ENCODE measurements at places on chromosomes 7 and 10. TPM values are rescaled to one million over a fixed set of nuclear protein-coding genes. Genes with fewer than 3 reads are reported as not detected.
A peak's percentile ranks its signal among the peaks of the same experiment; 100 is the strongest.

- H3K4me1 ChIP-seq: peaks cover 6% of the 10 kb centered on the region
- no peaks in the 10 kb centered on the region for H3K27me3 ChIP-seq
- no peak overlapping the region for H3K4me3 ChIP-seq
- no peak overlapping the region for H3K27ac ChIP-seq
- DNase-seq: no peak
Observed at GRCh38 chr10:20995123-20995987, 98.2 kb upstream of the NEBL start.

DNA sequence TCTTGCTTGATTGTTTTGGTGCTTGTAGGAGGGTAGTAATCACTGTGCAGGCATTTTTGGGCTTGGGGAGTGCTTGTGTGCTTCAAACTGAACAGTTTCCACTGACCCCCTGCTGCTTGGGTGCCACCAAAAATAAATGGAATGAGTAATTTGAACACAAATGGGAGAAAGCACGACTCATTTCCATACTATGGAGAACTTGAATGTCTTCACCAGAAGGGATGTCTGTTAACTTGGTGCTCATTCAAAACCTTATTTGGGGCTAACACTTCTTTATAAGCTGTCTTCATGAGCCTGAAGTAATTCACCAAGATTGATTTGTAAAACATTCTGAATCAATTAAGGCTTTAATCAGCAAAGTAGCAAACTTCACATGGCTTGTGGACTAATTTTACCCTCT, 560.3 kb downstream of the SDK1 start:
- no peak overlapping the region for H3K27ac ChIP-seq
- H3K4me1 ChIP-seq: peaks cover 4% of the 10 kb centered on the region

DNA sequence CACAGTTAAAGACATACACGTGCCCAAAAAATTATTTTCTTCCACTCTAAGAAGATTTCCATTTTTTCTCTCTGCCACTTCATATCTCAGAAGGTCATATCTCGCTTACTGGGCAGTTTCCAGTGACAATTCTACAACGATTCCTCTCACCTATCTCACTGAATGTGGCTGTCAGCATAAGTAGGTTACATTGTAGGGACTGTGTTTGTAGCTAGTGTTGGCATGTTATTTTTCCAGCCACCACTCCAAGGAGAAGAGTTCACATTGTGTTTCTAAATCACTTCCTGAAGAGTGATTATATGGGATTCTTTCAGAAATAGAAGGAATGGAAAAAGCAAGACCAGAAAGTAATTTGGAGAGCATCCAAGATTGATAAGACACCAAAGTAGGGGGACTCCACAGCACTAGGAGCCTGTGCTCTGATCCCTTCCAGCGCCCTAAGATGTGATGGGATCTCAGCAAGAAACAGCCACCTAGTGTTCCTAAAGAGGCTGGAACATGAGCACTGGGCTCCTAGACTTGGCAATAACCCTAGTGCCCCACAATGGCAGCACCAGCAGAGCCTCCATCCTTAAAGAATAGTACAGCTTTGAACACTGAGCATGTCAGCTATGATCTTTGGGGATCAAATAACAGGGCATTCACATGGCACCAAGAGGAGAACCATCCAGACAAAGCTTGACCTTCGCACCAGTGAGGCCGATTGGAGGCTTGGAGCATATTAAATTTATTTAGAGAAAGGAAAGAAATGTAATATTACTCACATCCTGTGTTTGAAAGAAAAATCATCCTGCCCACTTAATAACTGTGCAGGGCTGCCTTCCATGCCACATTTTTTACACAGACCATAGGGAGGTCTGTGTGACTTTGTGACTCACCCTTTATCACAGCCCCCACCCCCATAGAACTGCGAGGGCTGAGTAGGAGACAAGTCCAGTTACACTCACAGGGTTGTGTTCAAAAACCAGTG, 51.8 kb downstream of the CAV1 start:
- peaks cover 25% of the 10 kb centered on the region for H3K4me1 ChIP-seq
- H3K27me3 ChIP-seq: no peaks in the 10 kb centered on the region

DNA sequence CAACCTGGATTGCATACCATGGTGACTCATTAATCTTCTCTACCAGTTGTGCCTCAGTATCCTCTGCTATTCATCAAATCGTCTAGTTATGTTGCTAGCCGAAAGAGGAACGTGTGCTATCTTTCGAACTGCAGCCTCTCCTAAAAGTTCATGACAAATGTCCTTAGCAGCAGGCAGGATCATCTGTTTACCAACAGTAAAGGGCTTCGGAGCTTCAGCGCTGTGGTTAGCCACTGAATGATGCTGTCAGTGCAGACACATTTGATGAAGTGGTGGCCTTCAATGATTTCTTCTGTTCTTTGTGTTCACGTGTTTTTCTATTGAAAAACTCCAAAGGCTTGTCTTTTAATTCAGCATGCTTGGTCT, 68.8 kb downstream of the CSTF2T start:
- no peak for DNase-seq
- no peak overlapping the region for H3K27ac ChIP-seq
- no peaks in the 10 kb centered on the region for H3K27me3 ChIP-seq

- DNase-seq: no peak
- H3K27ac ChIP-seq: no peak overlapping the region
- H3K27me3 ChIP-seq: no peaks in the 10 kb centered on the region
- H3K36me3 ChIP-seq: peaks cover 65% of the 10 kb centered on the region
Observed at GRCh38 chr10:114157912-114158311, 16.1 kb downstream of the CCDC186 start.

DNA sequence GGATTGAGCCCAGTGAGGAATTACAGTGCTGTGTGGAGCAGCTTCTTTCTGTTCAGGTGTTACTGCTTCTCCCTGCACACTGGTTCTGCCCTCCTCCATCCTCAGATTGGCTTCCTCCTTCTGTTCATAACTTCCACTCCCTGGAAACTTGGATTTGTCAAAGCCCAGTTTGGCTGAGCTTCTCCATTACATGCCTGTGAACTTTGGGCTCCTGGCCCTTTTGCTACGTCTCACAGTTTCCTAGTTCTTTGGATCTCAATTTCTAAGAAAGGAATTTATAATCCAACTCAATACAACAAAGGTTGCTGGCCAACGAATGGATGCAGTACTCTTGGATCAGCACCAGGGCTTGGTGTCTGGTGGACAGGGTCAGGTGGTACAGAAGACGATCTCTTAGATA, 318.1 kb downstream of the RPS24 start:
- no peak overlapping the region for H3K27ac ChIP-seq
- H3K4me3 ChIP-seq: no peak overlapping the region
- no peaks in the 10 kb centered on the region for H3K36me3 ChIP-seq
- no peaks in the 10 kb centered on the region for H3K4me1 ChIP-seq

DNA sequence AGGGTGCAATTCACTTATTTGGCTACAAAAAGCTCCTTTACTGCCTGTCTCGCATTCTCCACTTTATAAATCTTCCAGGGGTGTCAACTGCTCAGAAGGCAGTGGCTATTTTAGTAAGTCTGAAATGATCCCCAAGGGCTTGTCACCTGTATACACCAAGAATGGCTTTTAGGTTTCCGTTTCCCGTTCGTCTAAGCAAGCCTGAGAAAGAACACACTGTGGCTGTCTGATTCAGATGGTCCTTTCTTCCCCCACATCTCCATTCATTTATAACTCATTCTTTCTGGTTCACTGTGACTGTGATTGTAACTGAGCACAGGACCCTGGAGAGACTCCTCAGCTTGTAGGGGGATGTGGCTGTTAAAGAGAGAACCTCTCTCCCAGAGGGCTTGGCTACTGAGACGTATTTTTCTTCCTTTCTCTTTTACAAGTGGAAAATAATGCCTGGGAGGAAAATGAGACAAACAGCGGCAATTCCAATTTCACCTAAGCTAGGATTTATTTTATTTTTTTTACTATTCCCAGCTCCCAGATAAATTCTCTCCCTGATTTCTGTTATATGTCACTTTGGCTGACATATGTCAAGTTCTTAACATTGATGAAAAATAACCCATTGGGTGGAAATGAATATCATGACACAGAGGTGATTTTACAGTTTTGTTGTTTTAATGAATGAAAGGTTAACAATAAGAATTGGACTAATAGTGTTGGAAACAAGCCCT, 129.3 kb downstream of the FAM107B start:
- H3K27ac ChIP-seq: no peak overlapping the region
- H3K4me1 ChIP-seq: peaks cover 16% of the 10 kb centered on the region
- DNase-seq: no peak
- no peaks in the 10 kb centered on the region for H3K27me3 ChIP-seq
- H3K4me3 ChIP-seq: no peak overlapping the region

- DNase-seq: peak; percentile 75
- peak overlapping the region; percentile 70 for H3K27ac ChIP-seq
Observed at GRCh38 chr10:6299234-6299633, 96.5 kb downstream of the PFKFB3 start.

DNA sequence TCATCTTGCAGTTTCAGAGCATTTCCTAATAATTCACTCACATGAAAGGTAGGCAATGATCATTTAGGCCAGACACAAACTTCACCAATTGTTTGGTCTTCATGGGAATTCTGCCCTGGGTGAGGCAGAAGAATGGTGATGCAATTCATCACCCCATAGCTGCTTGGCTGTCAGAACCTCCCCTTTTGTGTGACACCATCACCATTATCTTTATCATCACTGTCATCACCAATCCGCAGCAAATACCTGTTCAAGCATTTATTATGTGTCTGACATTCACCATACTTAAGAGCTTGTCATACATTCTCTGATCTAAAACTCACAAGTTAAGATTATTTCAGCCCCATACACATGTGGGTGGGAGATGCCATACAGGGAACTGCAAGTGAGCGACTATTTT, 799.5 kb upstream of the LRRN3 start:
- no peaks in the 10 kb centered on the region for H3K27me3 ChIP-seq
- no peak overlapping the region for H3K27ac ChIP-seq
- H3K4me1 ChIP-seq: no peaks in the 10 kb centered on the region
- no peaks in the 10 kb centered on the region for H3K36me3 ChIP-seq
- H3K4me3 ChIP-seq: no peak overlapping the region
- DNase-seq: no peak

GRCh38 chr10:76319661-76320060, 888.2 kb downstream of the LRMDA start:
- H3K4me3 ChIP-seq: no peak overlapping the region
- H3K36me3 ChIP-seq: no peaks in the 10 kb centered on the region
- no peak for DNase-seq
- no peaks in the 10 kb centered on the region for H3K27me3 ChIP-seq
- H3K4me1 ChIP-seq: no peaks in the 10 kb centered on the region

GRCh38 chr7:85287106-85287825, 100.4 kb upstream of the SEMA3D start:
- no peaks in the 10 kb centered on the region for H3K27me3 ChIP-seq
- no peak for DNase-seq

DNA sequence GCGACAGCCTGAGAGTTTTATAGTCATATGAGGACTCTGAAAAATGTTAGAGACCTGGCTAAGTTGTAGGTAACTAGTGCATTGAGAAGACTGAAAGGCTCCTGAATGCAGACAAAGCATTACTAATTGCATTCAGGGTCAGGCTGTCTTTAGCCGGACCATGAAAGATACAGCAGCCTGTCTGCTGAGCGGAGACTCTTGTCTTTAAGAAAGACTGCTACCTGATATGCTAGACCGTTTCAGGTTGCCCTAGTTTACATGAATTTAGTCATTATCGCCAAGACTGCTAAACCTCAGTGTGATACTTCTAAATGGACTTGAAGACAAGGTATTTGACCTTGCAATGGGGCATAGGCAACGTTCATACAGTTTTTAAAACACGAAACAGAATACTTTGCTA, 81.2 kb downstream of the BMPR1A start:
- no peaks in the 10 kb centered on the region for H3K36me3 ChIP-seq
- peaks cover 8% of the 10 kb centered on the region for H3K4me1 ChIP-seq
- no peak overlapping the region for H3K27ac ChIP-seq
- H3K27me3 ChIP-seq: no peaks in the 10 kb centered on the region
- H3K4me3 ChIP-seq: no peak overlapping the region

Gene STEAP2
- polyA plus RNA-seq: 9.2 TPM

Gene RSPH10B2
- not detected for polyA plus RNA-seq

Gene LRRD1
- polyA plus RNA-seq: not detected
